Femur (tissue), 1 donor: ENCODE measurements at places on chromosomes 2 and 18.

- no peak for DNase-seq
Observed at GRCh38 chr2:101952551-101952950, 39.2 kb upstream of the IL1R2 start.

DNA sequence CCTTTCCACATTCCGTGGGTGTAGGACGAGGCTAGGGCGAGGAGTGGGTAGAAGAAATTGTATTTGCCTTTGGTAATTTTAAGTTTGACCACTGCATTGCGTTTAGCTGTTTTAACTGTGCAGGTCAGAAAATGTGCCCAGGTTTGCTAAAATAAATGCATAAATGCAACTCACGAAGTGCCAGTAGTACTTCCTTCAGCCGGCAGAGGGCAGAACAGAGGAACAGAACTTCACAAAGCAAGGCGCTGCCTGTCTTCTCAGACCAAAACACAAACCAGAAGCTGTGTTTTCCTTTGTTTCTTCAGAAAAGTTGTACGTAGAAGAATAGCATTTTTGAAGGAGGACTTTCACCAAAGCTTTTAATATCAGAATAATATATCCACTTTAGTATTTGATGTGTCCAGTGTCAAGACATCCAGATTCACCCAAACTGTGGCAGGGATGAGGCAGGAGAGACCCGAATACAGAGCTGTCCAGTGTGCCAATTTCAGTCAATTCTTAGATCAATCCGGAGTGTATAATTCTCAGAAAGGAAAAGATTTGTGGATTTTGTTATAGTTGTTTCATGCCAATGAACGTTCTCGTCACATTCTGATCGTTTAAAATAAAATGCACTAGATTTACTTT is 348.6 kb downstream of the DLGAP1 start:
- peak; percentile 81 for DNase-seq

DNA sequence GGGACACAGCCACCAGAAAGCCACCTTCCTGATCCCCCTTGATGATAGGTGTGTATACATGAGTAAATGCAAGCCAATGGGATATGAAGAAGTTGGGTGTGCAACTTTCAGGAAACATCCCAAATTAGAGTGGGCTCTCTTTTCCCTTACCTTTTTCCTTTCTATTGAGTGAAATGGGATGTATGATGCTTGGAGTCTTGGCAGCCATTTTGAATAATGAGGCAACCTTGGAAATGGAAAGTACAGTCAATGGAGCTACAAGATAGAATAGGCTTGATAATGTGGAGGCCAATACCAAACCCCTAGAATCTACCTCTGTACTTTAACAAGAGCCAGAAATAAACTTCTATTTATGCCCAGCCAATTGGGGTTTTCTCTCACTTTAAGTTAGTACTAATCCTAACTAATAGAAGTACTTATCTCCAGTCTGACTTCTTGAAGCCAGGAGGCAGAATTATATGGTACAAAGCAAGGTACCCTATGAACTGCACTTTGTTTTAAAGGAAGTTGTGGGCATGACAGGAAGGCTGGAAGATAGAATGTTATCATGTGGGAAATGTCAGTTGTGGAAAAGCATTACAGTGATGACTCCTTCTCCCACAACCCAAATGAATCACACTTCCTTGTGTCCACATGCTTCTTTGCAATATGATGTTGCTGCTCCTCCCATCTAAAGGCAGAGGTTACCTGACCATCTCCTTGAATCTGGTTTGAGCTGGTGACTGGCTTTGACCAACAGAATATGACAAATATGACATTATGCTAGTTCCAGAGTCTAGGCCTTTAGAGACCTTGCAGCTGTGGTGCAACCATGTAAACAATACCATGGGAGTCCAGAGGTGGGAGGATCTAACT is 12.9 kb upstream of the NABP1 start:
- DNase-seq, result no peak

DNA sequence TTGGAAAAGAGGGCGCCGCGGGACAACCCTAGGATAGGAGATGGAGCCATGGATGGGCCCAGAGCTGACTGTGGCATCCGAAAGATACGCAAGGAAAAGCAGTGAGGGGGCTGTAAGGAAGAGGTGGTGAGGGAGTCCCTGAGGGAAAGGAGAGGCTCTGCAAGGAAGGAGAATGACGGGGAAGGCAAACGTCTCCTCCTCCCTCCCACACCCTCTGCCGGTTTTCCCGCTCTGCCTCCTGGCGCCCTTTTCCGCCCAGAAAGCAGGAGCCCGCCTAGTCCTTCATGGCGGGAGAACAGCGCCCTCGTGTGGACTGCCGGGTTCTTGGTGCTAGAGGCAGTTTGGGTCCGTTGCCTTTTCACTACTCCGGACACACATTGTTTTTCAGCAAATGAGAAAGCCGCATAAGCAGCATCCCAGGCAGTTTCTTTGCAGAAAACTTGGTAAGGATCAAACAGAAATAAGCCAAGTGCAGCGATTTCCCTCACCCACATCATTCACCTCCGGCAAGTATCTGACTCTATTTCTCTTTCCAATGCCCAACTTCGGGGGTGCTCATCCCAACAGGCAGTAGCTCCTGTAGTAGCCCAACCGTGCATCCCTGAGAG is 200.4 kb downstream of the INO80D start:
- peak; percentile 88 for DNase-seq

DNA sequence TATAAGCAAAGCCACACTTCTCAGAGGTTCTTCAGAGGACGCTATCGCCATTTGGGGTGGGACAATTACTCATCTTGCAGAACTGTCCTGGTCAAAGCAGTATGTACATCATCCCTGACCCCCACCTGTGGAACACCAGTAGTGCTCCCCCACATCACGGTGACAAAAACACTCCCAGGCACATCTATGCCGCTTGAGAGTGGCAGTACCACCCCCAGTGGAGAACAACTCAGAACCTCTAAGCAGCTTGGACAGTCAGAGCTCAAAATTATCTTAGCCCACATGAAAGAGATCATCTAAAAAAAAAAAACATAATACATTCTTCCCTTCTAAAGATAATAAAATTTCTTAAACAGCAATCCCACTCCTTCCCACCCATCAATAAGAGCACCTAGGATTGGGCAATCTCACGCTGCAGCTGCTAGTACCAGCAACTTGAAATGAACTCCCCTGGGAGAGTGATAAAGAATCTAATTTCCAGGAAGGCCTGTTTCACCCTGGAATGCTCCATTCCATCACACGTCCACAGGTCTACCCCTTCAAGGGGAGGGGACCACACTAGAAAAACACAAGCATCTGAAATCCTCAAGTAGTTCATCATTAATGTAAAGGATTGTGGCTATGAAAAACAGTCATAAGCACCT is 31.7 kb downstream of the LRP2 start:
- DNase-seq, result no peak

- DNase-seq, result no peak
Observed at GRCh38 chr2:225367482-225367881, 32.0 kb upstream of the NYAP2 start.

- DNase-seq, result peak; percentile 56
Observed at GRCh38 chr18:2857491-2858131, 10.8 kb downstream of the EMILIN2 start.

GRCh38 chr18:12946549-12947284 is 1.1 kb upstream of the SEH1L start:
- DNase-seq, result peak; percentile 65

DNA sequence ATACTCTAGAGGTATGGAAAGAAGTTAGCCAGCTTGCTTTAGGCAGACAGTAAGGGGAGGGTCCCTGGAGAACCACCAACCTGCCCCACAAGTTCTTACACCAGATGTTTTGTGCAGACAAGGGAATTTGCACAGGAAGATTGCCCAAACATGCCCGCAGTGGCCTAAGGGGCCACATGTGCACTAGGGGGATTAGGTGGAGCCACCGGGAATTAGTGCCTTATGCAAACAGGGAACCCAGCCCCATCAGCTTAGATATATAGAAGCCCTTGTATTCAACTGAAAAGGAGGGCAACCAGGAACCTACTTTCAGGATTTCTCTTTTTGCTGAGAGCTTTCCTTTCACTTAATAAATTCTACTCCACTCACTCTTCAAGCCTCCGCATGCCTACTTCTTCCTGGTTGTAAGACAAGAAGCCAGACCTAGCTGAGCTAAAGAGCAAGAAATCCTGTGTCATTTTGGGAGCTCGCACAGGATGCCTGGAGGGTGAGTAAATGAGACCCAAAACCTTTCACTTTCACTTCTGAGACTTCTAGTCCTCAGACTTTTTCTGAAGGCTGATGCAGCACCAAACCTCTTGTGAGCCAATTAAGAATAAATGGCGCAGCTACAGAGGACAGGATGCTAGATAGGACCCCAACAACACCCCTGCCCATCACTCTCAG is 146.3 kb downstream of the GCA start:
- DNase-seq, result no peak

DNA sequence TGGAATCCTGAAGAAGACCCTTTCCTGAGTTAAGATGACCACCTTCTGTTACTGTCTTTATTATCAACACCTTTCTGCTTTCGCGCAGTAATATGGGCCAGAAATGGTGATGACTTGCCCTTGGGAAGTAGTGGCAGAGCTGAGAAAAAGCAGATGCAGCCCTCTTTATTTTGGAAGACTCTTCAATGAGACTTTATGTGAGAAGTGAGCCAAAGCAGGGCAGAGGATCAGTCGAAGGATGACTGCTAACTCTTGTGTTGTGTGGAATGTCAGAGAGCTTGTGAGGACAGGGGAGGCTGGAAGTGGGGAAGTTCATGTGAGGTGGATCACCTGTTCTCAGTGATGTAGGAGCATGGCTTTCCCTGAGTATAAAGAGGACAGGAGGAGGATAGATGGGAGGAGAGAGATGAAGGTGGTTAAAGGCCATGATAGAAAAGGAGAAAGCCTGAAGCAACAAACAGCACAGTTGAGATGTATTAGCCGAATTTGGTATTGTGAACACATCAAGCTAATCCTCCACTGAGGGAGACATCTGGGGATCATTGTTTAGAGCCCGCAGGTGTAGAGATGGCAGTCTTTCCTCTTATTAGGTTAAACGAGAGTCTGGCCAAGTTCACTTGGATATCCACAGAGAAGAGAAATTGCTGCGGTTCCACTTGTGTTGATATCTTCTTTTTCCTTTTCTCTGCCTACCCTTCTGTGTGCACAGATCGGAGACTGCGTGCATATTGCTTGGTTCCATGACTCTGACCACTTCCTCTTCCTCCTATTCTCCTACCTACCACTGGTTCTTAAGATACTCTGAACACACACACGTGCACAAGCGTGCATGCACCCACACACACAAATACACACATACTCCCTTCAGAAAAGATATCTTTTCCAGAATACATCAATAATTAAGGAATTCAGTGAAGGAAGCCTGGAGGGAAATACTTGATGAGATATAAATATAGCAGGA is 67.4 kb downstream of the SLC9A2 start:
- no peak for DNase-seq

- no peak for DNase-seq
Observed at GRCh38 chr2:119197126-119197405, 26.6 kb upstream of the STEAP3 start.

- no peak for DNase-seq
Observed at GRCh38 chr18:12372406-12372805, 4.6 kb downstream of the AFG3L2 start.

DNA sequence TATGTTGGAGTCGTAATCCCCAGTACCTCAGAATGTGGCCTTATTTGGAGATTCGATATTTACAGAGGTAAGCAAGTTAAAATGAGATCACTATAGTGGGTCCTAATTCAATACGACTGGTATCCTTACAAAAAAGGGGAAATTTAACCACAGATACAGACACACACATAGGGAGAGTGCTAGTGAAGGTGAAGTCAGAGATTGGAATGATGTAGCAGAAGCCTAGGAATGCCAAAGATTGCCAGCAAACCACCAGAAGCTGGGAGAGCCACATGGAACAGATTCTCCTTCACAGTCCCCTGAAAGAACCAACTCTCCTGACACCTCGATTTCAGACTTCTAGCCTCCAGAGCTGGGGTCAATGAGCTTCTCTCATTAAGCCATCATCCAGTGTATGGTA is 17.7 kb upstream of the ACTR3 start:
- no peak for DNase-seq

DNA sequence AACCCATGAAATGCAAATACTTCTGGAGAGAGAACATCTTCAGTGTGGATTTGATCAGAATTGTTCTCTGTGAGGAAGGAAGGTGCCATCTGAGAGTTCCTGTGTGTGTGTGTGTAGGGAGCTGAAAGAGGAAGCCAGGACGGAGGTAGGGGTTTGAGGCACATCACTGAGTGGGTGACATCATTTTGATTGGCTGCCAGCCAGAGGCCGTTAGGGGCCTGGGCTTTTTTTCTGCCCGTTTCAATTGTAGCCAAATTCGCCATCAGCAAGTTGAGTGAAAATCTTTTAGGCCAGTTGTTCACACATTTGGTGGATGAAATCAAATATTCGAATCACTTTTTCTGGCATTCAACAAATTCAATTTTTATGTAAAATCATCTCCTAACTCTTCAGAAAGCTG is 48.9 kb downstream of the TSN start:
- peak; percentile 49 for DNase-seq

GRCh38 chr18:60017371-60017770 is 117.6 kb downstream of the PMAIP1 start:
- DNase-seq, result no peak

- DNase-seq, result no peak
Observed at GRCh38 chr2:151078889-151079288, 182.8 kb downstream of the RBM43 start.

GRCh38 chr2:16224298-16225045 is 284.1 kb downstream of the MYCN start:
- DNase-seq, result no peak

- DNase-seq, result no peak
Observed at GRCh38 chr2:29110916-29111535, 4.2 kb upstream of the CLIP4 start.

DNA sequence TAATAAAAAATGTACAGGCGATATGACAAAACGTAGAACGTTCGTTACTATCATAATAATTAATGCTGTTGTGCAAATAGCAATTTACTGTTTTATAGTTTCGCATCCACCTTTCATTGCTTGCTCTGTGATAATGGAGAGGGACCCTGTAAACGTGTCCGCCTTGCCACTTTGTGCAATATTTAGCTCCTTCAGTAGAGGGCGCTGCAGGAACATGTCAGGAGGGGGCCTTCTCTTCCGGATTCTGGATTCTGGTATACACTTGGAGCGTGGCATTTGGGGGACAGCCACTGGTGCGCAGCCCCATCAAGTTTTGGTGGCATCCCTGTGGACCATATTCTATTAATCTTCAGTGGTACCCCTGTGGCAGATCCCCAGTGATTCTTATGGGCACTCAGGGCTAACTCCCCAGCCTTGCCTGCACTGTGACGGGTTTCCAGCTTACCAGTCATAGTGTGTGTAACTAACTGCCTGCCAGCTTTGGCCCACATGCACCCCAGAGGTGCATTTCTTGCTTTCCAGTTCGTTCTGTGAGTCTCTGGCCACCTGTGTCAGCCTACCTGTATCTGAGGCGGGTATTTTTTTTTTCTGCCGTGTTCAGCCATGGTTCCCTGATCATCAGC is 140.3 kb downstream of the CYRIA start:
- DNase-seq, result no peak
